ENCODE measurements at places on chromosomes 3 and 15.

DNA sequence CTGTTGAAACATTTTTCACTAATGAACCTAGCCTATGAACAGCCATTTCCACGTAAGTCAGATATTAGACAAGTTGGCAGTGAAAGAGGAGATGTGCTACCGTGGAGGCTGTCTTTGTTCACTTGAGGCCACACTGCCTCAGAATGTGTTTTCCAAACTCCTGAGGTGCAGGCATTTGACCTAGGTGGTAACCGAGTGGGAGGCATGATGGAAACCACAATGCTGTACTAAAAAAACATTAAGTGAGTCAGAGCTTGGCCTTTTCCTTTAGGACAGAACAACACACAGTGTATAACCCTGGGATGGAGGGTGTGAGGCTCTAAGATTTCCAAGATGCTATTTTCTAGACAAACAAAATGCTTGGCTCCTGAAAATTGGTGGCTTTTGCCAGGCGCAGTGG, 406.3 kb downstream of the SOX2 start:
- no peak for DNase-seq

DNA sequence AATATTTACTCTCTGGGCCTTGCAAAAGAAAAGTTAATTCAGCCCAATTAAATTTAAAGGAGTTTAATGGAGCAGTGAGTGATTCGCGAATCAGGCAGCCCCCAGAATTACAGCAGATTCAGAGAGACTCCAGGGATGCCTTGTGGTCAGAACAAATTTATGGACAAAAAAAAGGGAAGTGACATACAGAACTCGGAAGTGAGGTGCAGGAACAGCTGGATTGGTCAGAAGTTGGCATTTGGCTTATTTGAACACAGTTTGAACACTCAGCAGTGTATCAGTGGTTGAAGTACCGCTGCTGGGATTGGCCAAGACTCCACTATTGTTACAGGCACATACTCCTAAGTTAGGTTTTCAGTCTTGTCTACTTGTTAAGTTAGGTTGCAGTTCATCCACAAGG, 145.0 kb upstream of the GAP43 start:
- no peak for DNase-seq

DNA sequence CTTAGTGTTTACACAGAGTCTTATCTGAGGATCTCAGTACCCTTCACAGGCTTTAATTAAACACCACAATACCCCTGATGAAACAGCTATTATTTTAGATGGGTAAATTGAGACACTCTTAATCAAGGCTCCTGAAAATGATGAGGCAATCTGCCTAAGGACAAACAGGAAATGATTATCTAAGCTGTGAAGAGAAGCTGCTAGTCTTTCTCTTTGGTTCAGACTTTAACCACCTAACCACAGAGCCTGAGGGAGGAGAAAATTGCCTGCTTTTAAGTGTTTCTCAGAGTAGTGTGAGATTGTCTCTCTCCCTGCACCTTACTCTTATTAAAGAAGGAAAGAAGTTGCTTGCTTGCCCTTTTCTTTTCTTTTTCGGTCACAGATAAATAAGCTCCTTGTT, 364.3 kb upstream of the ADAMTS9 start:
- DNase-seq, result no peak

DNA sequence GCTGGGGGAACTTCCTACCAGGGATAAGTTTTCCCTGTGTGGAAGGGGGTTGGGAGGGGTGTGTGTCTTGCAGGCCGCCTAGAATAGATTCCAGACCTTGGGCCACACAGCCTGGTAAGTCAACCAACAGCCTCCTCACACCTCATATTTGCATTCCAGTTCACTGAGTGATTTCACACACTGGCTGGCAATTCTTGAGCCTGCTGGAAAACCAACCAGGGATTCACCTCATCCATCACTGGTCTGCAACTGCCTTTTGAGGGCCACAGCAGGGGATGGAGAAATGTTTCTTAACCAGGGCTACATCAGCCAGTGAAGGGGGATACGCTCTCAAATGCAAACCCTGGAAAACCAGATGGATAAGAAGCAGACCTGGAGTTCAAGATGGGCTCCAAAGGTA, 2.0 kb downstream of the FSTL1 start:
- no peak for DNase-seq

DNA sequence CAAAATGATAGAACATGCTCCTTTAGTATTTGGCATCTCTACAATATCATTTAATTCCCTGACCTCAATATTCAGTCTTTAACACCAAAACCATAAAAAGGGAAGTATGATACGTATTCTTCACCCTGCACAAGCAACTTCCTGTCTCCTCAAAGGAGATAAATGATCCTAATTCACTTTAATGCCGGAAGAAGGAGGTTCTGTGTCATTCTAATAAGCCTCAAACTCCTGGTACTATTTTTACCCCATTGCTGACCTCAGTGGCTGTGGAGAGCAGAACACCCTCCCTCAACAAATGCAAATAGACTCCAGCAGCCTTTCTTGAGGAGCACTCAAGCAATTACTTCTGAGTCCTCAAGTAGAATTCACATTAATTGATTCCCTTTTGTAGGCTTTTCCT, 173.3 kb downstream of the TMEM108 start:
- peak; percentile 3 for DNase-seq

- DNase-seq, result no peak
These were observed 137.1 kb upstream of the PRR20G start for GRCh38 chr3:127424766-127425504.

GRCh38 chr3:72587282-72587681, 261.0 kb downstream of the SHQ1 start:
- DNase-seq, result no peak

- DNase-seq, result no peak
These were observed 54.2 kb downstream of the FLNB start for GRCh38 chr3:58062472-58062871.

All from GM12892 (cell line).